ENCODE measurements at places on chromosomes 1 and 21.

- H3K4me1 ChIP-seq, result no peaks in the 10 kb centered on the region
- no peak overlapping the region for H3K4me3 ChIP-seq
- no peaks in the 10 kb centered on the region for H3K36me3 ChIP-seq
- no peak overlapping the region for H3K27ac ChIP-seq
- no peak for DNase-seq
Measured at GRCh38 chr1:245707941-245708340, 553.2 kb downstream of the KIF26B start.

GRCh38 chr21:33815143-33815707, 100.4 kb downstream of the ATP5PO start:
- H3K4me1 ChIP-seq, result no peaks in the 10 kb centered on the region
- no peaks in the 10 kb centered on the region for H3K27me3 ChIP-seq
- no peak overlapping the region for H3K4me3 ChIP-seq
- DNase-seq, result no peak
- no peak overlapping the region for H3K27ac ChIP-seq
- H3K36me3 ChIP-seq, result no peaks in the 10 kb centered on the region

GRCh38 chr1:208763971-208764370, 519.8 kb upstream of the PLXNA2 start:
- H3K27ac ChIP-seq, result no peak overlapping the region
- no peak overlapping the region for H3K4me3 ChIP-seq
- no peak for DNase-seq
- no peaks in the 10 kb centered on the region for H3K36me3 ChIP-seq

GRCh38 chr1:12554521-12555305, 63.3 kb downstream of the DHRS3 start:
- no peak for DNase-seq
- no peaks in the 10 kb centered on the region for H3K27me3 ChIP-seq
- H3K4me1 ChIP-seq, result no peaks in the 10 kb centered on the region
- no peak overlapping the region for H3K27ac ChIP-seq
- H3K36me3 ChIP-seq, result no peaks in the 10 kb centered on the region

DNA sequence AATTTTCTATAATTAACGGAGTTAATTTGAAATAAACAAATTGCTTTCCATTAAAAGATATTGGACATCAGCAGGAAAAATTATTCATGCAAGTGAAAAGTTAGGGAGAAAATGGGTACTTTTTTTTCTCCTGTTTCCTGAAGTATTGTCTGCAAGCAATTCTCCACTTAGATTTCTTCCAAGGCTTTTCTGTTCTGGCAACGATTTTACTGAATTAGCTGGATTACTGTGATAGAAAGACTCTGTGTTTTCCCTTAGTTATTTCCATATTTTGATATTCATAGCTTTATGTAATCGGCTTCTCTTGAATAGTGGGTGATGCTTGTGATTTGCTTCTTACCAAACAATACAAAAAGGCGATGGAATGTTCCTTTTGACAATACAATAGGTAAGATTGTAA, 1333.9 kb downstream of the AMY1C start:
- DNase-seq, result no peak
- H3K27me3 ChIP-seq, result no peaks in the 10 kb centered on the region
- H3K36me3 ChIP-seq, result no peaks in the 10 kb centered on the region
- H3K27ac ChIP-seq, result no peak overlapping the region
